Tongue (tissue), 3 donors: ENCODE measurements at places on chromosomes 13 and 19.
A peak's percentile ranks its signal among the peaks of the same experiment; 100 is the strongest.

GRCh38 chr13:80276371-80277289 is 64.3 kb downstream of the SPRY2 start:
- DNase-seq = no peak

- no peak for DNase-seq
Measured at GRCh38 chr19:5205381-5205780, 135.2 kb downstream of the PTPRS start.

GRCh38 chr13:33763021-33763420 is 54.9 kb upstream of the RFC3 start:
- DNase-seq = no peak

DNA sequence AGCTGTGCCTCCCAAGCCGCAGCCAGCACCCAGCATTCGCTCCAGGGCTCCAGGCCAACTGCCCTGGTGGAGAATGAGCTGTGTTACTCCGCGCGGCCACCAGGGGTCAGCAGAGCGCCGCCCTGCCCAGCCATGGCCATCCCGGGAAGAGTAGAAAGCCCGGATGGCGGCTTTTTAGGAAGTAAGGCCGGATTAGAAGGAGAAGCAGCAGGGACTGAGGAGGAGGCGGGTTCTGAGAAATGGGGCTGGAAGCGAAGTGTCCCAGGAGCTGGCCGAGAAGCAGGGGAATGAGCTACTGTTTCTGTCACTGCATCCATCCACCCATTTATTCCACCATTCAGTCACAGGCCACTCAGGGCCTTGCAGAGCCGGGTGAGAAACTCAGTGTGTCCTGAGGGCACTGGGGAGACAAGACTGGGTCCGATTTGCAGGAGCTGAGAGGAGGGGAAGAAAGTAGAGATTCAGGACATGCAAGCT is 6.6 kb upstream of the NPAS1 start:
- peak; percentile 82 for DNase-seq

DNA sequence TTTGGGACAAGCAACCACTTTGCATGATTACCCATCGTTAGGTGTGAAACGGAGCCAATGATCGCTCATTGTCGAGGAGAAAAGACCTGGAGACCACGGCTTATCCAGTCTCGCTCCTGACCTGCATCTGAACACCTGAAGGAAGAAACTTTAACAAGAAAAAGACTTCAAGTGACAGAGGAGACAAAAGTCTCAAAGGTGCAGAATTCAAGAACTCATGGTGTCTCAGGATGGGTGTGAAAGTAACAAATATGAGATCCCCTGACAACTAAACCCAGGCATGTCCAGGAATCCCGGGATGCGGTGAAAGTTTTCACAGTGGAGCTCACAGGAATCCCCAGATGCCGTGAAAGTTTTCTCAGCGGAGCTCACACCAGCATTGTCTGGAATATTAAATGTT is 6.3 kb upstream of the ATP11A start:
- DNase-seq = no peak

DNA sequence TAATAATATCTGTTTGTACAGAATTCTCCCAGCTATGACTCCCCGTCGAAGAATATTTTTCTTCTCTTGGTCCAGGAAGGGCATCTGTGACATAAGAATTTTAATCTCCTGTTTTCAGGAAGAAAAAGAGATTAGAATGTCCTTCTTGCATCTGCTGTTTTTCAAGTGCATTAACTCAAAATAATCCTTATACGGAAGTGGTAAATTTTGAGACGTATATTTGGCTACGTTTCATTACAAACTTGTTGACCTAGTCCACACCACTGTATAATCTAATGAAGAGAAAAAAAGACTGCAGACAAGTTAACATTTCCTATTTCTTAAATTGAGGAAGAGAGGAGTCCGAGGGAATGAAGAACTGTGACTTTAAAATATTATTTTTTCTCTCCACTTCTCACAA is 959.9 kb downstream of the DIAPH3 start:
- no peak for DNase-seq

DNA sequence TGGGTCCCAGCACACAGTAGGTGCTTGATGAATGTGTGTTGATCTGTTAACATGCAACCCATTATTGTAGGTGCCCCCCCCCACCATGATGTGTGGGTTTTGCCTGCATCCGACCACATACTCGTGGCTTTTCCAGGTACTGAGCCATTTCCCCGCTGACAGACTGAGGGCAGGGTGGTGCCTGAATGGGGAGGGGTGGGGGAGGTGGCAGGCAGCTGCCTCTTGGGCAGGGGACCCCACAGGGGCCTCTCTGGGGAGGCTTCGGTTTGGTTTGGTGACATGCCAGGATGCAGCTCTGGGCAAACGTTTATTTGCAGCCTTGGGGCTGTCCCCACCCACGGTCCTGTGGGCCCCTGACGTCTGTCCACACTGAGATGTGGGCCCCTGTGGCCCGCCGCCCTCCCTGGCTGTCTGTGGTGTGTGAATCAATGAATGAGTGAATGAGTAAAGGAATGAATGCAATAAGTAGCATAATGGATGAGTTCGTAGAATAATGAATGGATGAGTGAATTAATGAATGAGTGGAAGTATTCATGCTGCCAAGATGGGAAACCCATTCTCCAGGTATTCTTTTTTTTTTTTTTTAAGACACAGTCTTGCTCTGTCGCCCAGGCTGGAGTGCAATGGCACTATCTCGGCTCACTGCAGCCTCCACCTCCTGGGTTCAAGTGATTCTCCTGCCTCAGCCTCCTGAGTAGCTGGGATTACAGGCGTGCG is 9.0 kb upstream of the JUND start:
- no peak for DNase-seq

DNA sequence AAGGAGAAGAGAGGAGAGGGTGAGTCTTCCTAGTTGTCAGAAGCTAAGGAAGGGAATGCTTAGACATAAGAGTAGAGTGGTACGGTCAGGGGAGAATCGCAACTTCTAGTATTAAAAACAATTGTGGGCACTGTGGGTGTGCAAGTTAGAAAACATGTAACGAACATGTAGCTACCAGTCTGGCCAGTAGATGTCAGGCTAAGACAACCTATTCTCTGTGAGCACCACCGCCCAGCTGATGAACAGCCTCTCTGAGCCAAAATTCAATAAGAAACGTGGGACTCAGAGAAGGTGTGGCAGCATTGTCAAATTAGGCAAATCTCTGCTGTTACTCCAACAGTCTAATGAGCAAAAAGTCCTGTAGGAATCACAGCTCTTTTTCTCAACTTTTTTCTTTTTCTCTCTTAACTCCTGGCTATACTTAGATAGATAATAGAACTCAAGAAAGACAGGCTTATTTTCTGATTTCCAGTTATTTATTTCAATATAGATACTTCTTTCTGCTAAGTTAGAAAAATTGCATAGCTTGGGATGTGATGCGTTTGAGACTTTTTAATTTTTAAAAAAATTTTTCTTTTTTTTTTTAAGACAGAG is 186.2 kb downstream of the USP12 start:
- DNase-seq = peak; percentile 91

- DNase-seq = peak; percentile 12
Measured at GRCh38 chr13:73290844-73291243, 232.0 kb downstream of the KLF5 start.

DNA sequence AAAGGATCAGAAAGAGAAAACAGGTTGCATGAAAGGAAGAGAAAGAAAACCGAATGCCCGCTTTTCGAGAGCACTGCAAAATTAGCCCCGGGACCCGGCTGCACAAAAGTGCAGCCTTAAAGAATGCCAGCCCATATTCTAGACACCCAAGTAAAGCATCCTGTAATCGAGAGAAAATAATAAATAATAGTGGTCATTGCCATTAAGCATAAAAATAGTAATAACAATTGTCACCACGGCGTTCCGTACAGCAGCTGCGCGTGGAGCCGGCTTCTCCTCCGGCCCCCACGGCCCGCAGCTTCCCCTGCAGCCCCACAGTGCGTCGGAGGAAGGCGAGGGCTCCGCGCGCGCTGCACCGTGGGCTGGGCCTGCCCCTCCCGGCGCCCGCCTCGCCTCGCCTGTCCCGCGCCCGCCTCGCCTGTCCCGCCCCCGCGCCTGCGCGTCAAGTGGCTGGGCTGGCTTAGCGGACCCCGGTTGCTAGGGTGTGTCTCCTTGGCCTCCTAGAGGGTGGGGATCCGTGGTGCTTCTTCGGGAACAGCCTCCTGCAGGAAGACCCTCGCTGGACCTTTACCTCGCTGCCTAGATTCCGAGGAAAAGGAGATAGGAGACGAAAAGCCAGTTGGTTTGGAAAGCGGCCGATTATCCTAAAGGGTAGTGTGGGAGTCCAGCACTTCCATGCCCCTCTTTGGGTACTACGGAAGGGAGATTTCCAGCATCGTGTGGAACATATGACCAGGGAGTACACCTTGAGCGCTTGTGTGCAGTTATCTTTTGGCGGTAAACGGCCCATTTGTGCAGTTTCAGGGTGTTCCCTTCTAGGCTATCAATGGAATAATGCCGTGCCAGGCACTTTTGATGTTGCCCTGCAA is at the start of gene LRRC63:
LRRC63 (plus strand) TSS at position 446 of the 869 bp plus-strand sequence. CDS start 1,107 bp downstream, outside the sequence.
- peak; percentile 89 for DNase-seq

- no peak for DNase-seq
Measured at GRCh38 chr13:100044936-100045335, 44.0 kb upstream of the PCCA start.

DNA sequence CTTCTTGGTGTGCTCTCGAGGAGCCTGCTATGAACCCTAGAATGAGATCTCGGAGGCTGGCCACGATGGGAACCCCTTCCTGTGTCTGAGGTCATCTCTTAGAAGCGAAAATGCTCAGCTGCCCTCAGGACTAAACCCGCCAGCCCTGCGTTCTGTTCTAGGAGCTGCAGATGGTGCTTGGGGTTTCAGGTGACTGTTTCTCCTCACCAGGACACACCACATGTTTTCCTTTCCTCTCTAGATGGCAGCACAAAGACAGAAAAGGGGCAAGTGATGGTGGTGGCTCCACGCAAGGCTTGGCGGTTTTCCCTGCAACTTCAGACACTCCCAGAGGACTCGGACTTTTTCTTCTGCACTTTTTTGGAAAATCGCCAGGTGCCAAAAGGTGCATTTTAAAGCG is 60.1 kb downstream of the RNASEH2B start:
- DNase-seq = peak; percentile 32

- peak; percentile 75 for DNase-seq
Measured at GRCh38 chr19:46728693-46729339, 11.9 kb upstream of the PRKD2 start.

- no peak for DNase-seq
Measured at GRCh38 chr13:98335721-98336120, 158.7 kb upstream of the RNF113B start.

DNA sequence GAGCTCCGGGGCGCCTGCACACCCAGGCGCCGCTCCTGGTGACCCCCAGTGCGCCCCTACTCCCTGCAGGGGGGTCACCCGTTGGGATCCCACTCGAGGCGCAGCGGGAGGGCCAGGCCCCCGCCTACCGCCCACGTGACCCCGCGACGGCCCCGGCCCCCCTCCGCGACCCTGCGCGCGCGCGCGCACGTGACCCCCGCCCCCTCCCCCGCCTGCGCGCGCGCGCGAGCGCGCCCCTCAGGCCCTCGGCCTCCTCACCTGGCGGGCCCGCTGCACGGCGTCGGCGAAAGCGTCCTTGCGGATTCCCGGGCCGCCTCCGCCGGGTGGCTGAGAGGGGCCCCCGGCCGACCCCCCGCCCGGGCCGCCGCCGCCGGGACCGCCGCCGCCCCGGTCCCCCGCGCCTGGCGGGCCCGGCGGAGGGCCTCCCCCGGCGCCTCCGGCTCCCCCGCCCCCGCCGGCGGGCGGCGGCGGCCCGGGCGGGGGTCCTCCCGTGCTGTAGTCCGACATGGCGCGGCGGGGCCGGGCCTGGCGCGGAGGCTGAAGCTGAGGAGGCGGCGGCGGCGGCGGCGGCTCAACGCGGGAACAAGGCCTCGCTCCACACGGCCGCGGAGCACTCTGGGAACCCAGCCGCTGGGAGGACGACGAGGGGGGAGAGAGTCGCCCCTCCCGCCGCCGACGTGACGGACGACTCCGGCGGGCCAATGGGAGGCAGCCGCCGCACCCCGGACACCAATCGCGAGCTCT is at the start of gene KHSRP:
KHSRP (minus strand) TSS at position 617 of the 744 bp plus-strand sequence; CDS start at position 507, 110 bp downstream.
- peak; percentile 36 for DNase-seq

- no peak for DNase-seq
Measured at GRCh38 chr19:1933244-1933643, 7.7 kb upstream of the CSNK1G2 start.
